ENCODE measurements at places on chromosomes 2 and 18. TPM values are rescaled to one million over a fixed set of nuclear protein-coding genes. Genes with fewer than 3 reads are reported as not detected.

GRCh38 chr2:121286506-121286905 is 1.5 kb upstream of the TFCP2L1 start:
- no peak overlapping the region for H3K4me3 ChIP-seq
- H3K36me3 ChIP-seq, result no peaks in the 10 kb centered on the region
- no peak overlapping the region for H3K27ac ChIP-seq
- H3K27me3 ChIP-seq, result peaks cover 10% of the 10 kb centered on the region
- DNase-seq, result no peak
- peaks cover 12% of the 10 kb centered on the region for H3K4me1 ChIP-seq

DNA sequence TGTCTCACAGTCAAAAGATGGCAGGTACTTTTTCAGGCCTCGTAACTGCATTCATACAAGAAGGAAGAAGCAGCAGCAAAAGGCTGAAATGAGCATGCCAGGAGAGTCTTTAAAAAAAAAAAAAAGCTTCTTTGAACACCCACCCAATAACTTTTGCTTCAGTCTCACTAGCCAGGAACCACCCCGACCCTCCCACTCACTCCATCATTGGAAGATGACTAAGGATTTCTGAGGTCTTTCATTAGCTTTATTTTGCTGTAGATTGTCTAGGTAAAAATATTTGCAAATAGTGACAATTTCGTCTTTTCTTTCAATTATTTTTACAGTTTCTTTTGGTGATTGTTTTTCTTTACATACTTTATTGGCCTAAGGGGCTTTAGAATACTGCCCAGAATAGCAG is 37.9 kb downstream of the RBBP8 start:
- no peak overlapping the region for H3K27ac ChIP-seq
- DNase-seq, result no peak

GRCh38 chr2:11022591-11023273 is 111.0 kb downstream of the KCNF1 start:
- H3K27ac ChIP-seq, result no peak overlapping the region
- H3K4me1 ChIP-seq, result peaks cover 4% of the 10 kb centered on the region
- no peak overlapping the region for H3K4me3 ChIP-seq

DNA sequence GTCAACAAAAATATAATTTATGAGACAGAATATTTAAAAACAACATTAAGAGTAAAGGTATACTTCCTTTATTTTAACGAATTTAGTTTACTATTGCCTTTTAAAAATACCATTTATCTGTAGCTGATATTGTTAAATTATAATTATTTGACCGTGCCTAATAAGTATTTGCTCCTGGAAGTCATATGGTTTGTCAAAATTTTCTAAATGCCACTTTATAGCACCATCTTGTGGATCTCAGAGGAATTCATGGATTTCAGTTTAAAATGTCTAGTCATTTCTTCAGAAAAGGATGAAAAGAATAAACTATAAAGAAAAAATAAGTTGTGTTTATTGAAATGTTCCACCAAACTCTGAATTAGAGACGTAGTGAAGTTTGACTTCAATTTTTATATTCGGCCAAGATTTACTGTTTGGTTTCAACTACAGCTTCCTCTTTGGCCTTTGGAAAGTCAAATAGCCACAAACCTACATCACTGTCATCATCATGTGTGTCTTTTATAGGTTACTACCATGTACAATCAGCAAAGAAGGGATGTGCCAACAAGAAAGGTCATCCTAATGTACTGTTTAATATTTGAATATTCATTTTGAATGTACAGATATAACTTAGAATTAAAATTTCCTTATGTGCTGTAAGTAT is 10.3 kb upstream of the FTCDNL1 start:
- DNase-seq, result no peak
- H3K27me3 ChIP-seq, result no peaks in the 10 kb centered on the region
- no peak overlapping the region for H3K4me3 ChIP-seq
- H3K36me3 ChIP-seq, result no peaks in the 10 kb centered on the region
- H3K27ac ChIP-seq, result no peak overlapping the region

DNA sequence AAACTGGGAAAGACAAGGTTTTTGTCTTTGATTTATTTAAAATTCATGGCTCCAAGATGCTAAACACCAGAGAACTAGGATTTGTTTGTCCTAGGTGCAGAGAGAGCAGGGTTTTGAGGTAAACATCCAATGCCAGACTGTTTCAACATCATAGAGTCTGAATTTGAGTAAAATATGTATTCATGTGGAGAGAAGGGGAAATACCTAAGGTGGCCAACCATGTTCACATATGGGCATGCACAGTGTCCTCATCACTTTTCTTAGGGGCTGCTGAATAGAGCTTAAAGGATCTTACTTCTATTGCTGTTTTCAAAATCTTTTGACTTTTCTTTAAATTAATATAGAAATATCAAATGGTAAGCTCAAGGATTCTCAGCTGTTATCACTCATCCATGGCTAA is 287.0 kb upstream of the CCDC68 start:
- H3K27ac ChIP-seq, result no peak overlapping the region
- H3K36me3 ChIP-seq, result no peaks in the 10 kb centered on the region
- H3K4me1 ChIP-seq, result peaks cover 9% of the 10 kb centered on the region
- DNase-seq, result no peak

DNA sequence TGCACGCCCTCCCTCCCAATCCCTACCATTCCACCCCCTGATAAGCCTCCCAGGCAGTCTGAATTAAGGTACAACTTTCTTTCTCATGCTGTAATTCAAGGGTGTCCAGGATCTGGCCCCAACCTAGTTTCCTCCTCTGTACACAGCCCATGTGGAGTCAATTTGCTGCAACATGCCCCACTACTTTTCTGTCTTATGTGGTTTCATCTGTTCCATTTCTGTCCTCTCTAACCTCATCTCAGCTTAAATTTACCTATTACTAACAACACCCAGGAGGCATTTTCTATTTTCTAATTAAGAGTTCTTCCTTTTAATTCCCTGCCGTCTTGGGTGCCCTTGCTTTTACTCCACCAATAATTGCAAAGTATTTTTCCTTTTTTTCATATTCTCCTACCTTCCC is 10.0 kb downstream of the PPP4R1 start:
- H3K27ac ChIP-seq, result no peak overlapping the region
- H3K27me3 ChIP-seq, result no peaks in the 10 kb centered on the region
- no peaks in the 10 kb centered on the region for H3K36me3 ChIP-seq
- no peaks in the 10 kb centered on the region for H3K4me1 ChIP-seq
- H3K4me3 ChIP-seq, result no peak overlapping the region
- DNase-seq, result no peak

DNA sequence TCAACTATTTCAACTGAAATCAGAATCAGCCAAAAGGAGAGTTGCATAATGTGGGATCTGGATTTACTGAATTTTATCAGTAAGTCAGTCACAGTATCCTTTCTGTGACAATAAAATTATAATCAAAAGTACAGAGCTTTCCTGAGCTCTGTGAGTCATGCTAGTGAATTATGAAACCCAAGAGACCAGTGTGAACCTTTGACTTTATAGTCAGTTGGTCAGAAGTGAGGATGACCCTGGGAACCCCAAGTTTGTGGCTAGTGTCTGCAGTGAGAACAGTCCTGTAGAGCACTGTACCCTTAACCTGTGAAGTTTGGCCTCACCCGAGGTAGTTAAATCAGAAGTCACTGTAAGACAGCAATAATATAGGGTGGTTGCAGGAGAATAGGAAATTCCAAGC is 381.7 kb downstream of the CDH19 start:
- DNase-seq, result no peak
- no peaks in the 10 kb centered on the region for H3K4me1 ChIP-seq
- H3K36me3 ChIP-seq, result no peaks in the 10 kb centered on the region
- H3K27ac ChIP-seq, result no peak overlapping the region
- no peaks in the 10 kb centered on the region for H3K27me3 ChIP-seq
- H3K4me3 ChIP-seq, result no peak overlapping the region

- H3K36me3 ChIP-seq, result no peaks in the 10 kb centered on the region
- no peak overlapping the region for H3K27ac ChIP-seq
- H3K4me1 ChIP-seq, result peaks cover 6% of the 10 kb centered on the region
- no peak for DNase-seq
- H3K4me3 ChIP-seq, result no peak overlapping the region
- peaks cover 6% of the 10 kb centered on the region for H3K27me3 ChIP-seq
Observed at GRCh38 chr2:43819491-43820163, 19.0 kb downstream of the ABCG5 start.

- no peak overlapping the region for H3K27ac ChIP-seq
- no peaks in the 10 kb centered on the region for H3K27me3 ChIP-seq
- H3K36me3 ChIP-seq, result peaks cover 9% of the 10 kb centered on the region
- DNase-seq, result no peak
- no peak overlapping the region for H3K4me3 ChIP-seq
Observed at GRCh38 chr2:232211743-232212686, 166.5 kb upstream of the ALPP start.

Gene TXNDC2
- not detected for total RNA-seq

Gene MFSD2B
- 0.29 TPM for total RNA-seq

Gene ACADL
- total RNA-seq, result not detected

Gene CD207
- total RNA-seq, result 0.51 TPM

Gene IL36G
- total RNA-seq, result not detected

Data from glutamatergic neuron (in vitro differentiated cells).